ENCODE measurements at places on chromosomes 6 and 20.

GRCh38 chr6:132961610-132962009, 147.2 kb downstream of the RPS12 start:
- no peak for DNase-seq

- DNase-seq = no peak
These were observed 53.6 kb upstream of the PIM1 start for GRCh38 chr6:37116326-37116725.

GRCh38 chr20:4688305-4688704, 33.4 kb upstream of the PRND start:
- DNase-seq = peak; percentile 37

GRCh38 chr6:11601776-11602605, 64.4 kb downstream of the TMEM170B start:
- no peak for DNase-seq

- DNase-seq = peak; percentile 19
These were observed 622.2 kb upstream of the MANEA start for GRCh38 chr6:94955156-94955555.

DNA sequence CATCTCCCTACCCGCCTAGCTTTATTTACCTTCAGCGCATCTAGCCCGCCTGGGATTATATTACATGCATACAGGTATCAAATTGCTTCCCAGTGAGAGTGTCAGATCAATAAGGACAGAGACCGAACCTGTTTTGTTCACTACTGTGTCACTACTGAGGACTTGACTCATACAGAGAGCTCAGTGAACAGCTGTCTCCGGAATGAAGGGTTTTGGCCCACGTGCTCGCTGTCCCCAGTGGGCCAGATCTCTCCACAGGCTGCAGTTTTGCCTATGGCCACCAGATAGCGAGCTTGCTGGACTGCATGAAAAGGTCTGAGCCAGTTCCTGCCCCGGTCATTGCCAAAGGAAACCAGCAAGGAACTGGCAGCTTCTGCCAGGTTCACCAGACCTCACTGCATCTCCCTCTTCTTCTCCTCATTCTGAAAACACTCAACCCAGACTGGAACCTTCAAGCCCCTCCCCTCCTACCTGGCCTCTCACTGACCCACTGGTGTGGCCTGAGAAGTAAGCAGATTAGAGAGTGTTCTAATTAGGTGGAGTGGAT, 150.8 kb downstream of the ZMYND8 start:
- DNase-seq = peak; percentile 38

GRCh38 chr6:86153521-86153920, 510.8 kb upstream of the SYNCRIP start:
- no peak for DNase-seq

GRCh38 chr6:125019918-125020317, 57.7 kb downstream of the RNF217 start:
- DNase-seq = no peak

GRCh38 chr6:117169781-117170281, 95.5 kb upstream of the VGLL2 start:
- DNase-seq = no peak

GRCh38 chr6:89527634-89528033, 94.7 kb downstream of the ANKRD6 start:
- DNase-seq = no peak

DNA sequence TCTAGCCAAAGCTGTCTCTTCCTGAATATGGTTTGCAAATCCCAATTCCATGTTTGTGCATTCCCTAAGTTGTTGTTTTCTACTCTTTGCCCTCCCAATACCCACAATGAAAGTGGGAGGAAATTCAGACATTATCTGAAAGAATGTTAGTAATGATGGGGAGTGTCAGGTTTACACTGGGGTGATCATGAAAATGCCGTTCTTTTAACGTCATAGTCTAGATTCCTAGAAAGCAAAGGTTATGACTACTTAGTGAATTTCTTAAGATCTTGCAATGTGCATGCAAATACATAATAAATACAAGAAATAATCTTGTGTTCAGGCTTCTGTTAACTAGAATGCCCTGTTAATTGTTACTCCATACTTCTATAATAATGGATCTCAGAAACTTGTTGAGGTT, 101.0 kb downstream of the LCA5 start:
- DNase-seq = no peak

- DNase-seq = no peak
These were observed 57.1 kb downstream of the KIZ start for GRCh38 chr20:21182832-21183563.

DNA sequence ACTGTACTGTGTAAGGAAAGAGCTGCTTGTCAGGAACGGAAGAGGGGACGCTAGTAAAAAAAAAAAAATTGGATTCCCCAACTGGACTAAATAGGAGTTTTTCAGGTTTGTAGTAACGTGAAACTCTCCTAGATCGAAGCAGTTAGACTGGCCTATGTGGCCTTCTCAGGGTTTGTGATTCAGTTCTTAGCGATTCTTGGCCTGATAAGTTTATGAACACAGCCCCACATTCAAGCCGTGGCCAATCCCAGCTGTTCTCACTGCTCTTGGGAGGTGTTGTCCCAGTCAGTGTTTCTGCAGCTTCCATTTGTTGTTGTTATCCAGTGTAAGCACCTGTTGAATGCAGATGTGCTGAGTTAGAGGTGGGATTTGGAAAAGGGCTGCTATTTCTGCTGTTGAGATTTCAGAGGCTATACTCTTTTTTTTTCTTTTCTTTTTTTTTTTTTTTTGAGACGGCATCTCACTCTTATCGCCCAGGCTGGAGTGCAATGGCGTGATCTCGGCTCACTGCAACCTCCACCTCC, 29.7 kb downstream of the TAF8 start:
- DNase-seq = no peak

GRCh38 chr6:114339706-114340105, 3.1 kb downstream of the HS3ST5 start:
- DNase-seq = no peak

GRCh38 chr20:15905661-15906060, 667.6 kb downstream of the KIF16B start:
- no peak for DNase-seq

GRCh38 chr6:45036103-45036502, 292.0 kb upstream of the RUNX2 start:
- DNase-seq = no peak

DNA sequence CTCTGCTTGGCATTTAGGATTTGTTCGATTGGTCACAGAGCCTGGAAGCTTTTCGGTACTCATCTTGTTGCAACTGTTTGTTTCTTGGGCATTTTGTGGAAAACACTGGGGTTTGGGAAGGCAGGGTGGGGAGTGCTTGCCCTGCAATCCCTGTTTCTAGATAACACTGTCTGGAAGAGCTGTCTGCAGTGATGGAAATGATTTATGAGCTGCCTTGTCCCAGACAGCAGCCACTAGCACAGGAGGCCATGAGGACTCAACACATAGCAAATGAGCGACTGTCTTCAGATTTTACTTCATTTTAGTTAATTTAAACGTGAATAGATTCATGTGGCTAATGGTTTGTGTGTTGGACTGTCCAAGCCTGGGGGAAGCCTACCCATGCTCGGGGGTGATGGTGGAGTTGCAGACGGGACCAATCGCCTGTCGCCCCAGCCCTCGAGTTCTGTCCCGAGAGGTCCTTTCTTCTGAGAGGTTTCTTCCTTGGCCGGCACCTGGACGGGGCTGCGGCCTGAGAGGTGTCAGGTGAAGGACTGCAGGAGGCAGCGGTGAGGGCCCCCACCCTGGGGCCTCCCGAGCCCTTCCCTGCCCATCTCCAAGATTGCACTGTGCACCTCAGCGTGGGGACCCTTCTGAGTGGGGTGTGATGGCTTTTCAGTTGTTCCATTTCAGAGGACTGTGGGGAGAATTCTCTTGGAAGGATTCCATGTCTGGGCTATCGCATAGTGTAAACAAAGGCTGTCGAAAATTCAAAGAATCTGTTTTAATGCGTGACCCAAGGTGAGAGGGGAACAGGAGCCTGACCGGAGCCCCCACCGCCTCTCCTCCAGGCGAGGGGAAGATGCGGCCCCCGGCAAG, 55.4 kb downstream of the SMOC2 start:
- no peak for DNase-seq

- DNase-seq = no peak
These were observed 49.2 kb downstream of the GNAS start for GRCh38 chr20:58901488-58902402.

- no peak for DNase-seq
These were observed 31.1 kb upstream of the SSTR4 start for GRCh38 chr20:23003881-23004460.

DNA sequence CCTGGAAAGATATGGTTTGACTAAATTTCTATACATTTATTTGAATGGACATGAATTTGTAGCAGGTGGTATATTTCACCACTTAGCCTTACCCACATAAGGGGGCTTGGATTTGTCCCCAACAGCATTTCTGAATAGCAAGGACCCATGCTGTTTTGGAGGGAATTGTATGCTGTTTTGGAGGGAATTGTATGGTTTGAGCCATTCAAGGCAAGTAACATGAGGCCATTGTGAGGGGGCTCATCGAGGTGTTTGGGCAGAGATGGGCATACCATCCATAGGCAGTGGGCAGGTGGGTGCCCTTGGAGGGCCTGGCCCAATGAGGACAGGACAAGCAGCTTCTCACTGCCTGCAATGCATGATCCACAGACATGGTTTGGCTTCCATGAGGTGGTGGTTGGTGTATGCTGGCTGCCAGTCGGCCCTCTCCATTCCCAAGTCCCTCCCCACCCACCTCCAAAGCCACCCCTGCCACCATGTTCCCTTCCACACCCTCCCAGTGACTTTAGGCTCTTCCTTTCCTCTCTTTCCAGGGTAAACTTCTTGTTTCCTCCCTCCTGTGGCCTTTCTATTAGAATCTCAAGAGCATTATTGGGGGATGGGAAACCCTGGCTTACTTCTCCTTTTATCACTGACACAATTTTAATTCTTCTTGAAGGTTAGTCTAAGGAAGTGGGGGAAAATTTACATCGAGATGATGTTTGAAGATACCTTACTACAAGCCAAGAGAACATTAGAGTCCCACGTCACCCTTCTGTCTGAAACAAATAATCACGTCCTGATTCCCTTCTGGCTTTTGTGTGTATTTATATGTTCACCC, 13.2 kb upstream of the PXDC1 start:
- DNase-seq = no peak
